ENCODE measurements at places on chromosomes 3 and 15. TPM values are rescaled to one million over a fixed set of nuclear protein-coding genes. Genes with fewer than 3 reads are reported as not detected.

Gene GABRB3
- 3.3 TPM for total RNA-seq

Gene PPP4R2
- total RNA-seq = 43.6 TPM

Gene TTLL13
- total RNA-seq = 0.06 TPM

Gene IGF2BP2
- total RNA-seq = 44.6 TPM

Gene LRTM1
- total RNA-seq = not detected

Gene CAMK2N2
- total RNA-seq = 0.95 TPM

Gene ENTPD3
- not detected for total RNA-seq

Gene GPR27
- total RNA-seq = 5.0 TPM

Gene PFKFB4
- 6.9 TPM for total RNA-seq

Gene C3orf80
- 0.06 TPM for total RNA-seq

Gene AMIGO3
- total RNA-seq = 1.6 TPM

Gene GP5
- not detected for total RNA-seq

Gene NGLY1
- 40.8 TPM for total RNA-seq

Gene ACOX2
- 4.2 TPM for total RNA-seq
